ENCODE measurements at places on chromosomes 7 and 10. TPM values are rescaled to one million over a fixed set of nuclear protein-coding genes. Genes with fewer than 3 reads are reported as not detected.

GRM8 gene
- total RNA-seq: 0.52 TPM

SEC61G gene
- total RNA-seq: 107 TPM

EFCAB10 gene
- not detected for total RNA-seq

CACNB2 gene
- 13.0 TPM for total RNA-seq

BET1 gene
- 26.9 TPM for total RNA-seq

INSIG1 gene
- total RNA-seq: 38.2 TPM

STMP1 gene
- 47.7 TPM for total RNA-seq

GRCh38 chr10:22259280-22259679 is 41.5 kb upstream of the EBLN1 start:
- DNase-seq: no peak

DNA sequence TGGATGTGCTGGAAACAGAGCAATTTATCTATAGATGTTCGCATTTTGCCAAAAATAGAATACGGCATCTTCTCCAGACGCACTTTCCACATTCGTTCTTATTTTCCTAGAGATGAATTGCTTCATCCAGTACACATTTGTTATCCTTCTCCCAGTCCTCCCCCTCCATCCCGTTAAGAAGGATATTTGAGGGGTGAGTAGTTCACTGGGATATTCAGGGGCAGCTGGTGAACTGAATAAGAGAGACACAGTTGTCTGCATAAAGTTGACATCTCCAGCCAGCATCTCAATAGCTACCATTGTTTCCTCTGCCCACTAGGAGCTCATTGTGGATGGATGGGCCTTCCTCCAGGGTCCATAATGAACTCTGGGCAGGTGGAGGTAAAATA is 456.8 kb upstream of the NRP1 start:
- DNase-seq: no peak

- no peak for DNase-seq
Measured at GRCh38 chr10:77299320-77299719, 338.3 kb downstream of the KCNMA1 start.

GRCh38 chr10:110392868-110393740 is 88.4 kb upstream of the SMNDC1 start:
- DNase-seq: no peak

- DNase-seq: no peak
Measured at GRCh38 chr10:64303566-64303965, 782.4 kb downstream of the REEP3 start.

DNA sequence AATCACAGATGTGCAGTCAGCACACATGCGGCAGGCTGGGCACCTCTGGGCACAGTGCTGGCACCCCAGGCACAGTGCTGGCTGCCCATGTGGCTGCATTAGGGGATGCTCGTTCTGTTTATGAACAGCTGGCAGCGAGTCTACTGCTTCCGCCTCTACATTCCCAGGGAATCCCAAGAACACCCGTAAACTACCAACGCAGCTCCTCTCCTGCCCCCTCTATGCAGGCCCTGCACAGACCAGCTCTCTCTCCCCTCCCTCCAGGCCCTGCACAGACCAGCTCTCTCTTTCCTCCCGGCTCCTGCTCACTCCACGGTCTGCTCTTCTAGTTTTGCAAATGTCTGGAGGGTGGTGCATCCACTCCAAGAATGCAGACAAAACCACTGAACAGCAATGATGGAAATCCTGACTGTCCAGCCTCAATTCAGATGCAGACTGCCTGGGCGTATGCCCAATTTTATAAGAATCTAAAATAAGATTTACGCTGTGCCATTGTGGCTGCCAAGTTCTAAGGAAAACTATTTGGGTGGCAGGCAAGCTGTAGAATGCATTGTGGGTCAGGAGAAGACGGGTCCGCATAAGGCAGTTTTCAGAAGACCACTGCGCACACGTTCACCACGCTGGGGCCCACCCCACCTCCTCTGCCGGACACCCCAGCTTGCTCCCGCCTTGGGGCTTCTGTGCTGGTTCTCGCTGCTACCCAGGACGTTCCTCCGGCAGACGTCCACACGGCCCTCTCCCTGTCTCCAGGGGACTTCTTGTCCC is 234.6 kb downstream of the ZMYND11 start:
- DNase-seq: no peak
